ENCODE measurements at places on chromosomes 13 and 19.

GRCh38 chr13:70732611-70733010 lies 624.4 kb upstream of the KLHL1 start:
- no peak for DNase-seq

GRCh38 chr19:17949956-17950309 lies 17.0 kb upstream of the KCNN1 start:
- no peak for DNase-seq

GRCh38 chr13:109730812-109731335 lies 55.5 kb downstream of the IRS2 start:
- DNase-seq, result no peak

- peak; percentile 53 for DNase-seq
These were observed 2.5 kb downstream of the HDGFL2 start for GRCh38 chr19:4474514-4475022.

All from small intestine (tissue), 16 donors.